ENCODE measurements at places on chromosomes 1 and 21.

GRCh38 chr1:92877792-92878191, 46.0 kb downstream of the RPL5 start:
- no peaks in the 10 kb centered on the region for H3K27me3 ChIP-seq
- peaks cover 28% of the 10 kb centered on the region for H3K4me1 ChIP-seq
- DNase-seq, result no peak
- peaks cover 21% of the 10 kb centered on the region for H3K36me3 ChIP-seq

DNA sequence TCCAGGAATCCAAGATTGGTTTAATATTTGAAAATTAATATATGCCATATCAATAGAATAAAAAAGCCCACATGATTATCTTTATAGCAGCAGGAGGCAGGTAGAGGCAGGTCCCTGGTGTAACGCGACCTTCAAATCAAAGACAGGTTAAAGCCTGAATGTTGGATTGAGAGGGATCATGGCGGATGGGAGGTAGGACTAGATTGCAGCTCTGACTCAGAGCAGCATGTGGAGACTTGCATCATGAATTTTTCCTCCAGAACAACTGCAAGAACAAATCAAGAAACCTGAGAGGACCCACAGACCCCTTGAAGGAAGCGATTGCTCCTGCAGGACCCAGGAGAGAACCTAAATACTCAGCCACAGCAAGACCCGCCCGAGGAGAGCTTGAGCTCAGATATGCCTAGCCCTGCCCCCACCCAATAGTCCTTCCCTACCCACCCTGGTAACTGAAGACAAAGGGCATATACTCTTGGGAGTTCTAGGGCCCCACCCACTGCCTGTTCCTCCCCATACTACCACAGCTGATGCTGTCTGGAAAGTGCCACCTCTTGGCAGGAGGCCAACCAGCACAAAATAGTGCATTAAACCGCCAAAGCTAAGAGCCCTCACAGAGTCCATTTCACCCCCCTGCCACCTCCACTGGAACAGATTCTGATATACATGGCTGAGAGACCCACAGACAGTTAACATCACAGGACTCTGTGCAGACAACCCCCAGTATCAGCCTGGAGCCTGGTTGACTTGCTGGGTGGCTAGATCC, 19.5 kb downstream of the S100B start:
- H3K27me3 ChIP-seq, result no peaks in the 10 kb centered on the region
- H3K4me1 ChIP-seq, result peaks cover 28% of the 10 kb centered on the region
- no peak overlapping the region for H3K4me3 ChIP-seq

GRCh38 chr1:3468236-3469103, 14.0 kb downstream of the ARHGEF16 start:
- H3K27me3 ChIP-seq, result no peaks in the 10 kb centered on the region
- no peak for DNase-seq
- H3K27ac ChIP-seq, result no peak overlapping the region
- H3K4me3 ChIP-seq, result no peak overlapping the region

DNA sequence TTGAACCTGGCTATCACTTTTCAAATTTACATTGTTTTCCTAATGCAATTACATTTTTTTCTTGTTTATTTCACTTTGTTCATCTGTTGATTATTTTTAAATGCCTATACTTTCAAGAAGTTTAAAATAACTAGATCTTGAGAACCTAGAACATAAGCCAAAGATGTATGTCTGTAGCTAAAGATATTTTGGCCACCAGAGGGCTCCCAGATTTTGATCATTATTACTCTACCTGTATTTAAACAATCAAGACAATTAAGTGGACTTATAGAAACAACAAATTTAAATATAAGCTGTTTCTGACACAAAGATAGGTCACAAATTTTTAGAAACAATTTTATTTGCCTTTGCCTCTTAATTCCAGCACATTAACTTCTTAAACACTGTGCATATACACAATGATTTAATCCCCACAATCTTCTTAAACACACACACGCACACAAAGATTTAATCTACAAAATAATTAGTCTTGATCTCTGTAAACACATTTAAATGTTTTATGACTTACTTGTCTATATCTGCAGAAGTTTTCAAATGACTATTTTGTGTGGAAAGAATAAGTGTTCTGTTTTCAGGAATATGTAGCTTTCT, 380.0 kb downstream of the DSCAM start:
- H3K27me3 ChIP-seq, result no peaks in the 10 kb centered on the region
- H3K4me3 ChIP-seq, result no peak overlapping the region
- no peak overlapping the region for H3K27ac ChIP-seq

- H3K4me1 ChIP-seq, result peaks cover 56% of the 10 kb centered on the region
- no peak for DNase-seq
Measured at GRCh38 chr21:33266789-33267135, 595 bp downstream of the IL10RB start.

DNA sequence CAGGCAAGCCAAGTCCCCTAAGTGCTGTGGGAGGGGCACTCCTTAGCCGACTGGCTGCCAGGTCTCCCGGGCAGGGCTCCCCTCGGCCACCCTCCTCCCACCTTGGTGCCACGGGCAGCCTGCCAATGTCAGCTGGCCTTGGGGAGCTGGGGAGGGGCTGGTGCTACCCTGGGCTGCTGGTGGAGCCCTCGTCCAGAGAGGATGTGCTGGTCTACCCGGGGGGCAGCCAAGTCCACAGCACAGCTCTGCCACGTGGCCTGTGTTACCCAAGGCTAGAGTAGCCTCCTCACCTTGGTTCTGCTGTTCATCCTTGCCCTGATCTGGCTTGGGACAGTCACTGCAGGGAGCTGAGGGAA, 42.9 kb downstream of the CRYAA start:
- peaks cover 22% of the 10 kb centered on the region for H3K27me3 ChIP-seq
- no peaks in the 10 kb centered on the region for H3K4me1 ChIP-seq
- no peaks in the 10 kb centered on the region for H3K36me3 ChIP-seq
- no peak overlapping the region for H3K4me3 ChIP-seq
- DNase-seq, result peak; percentile 16

GRCh38 chr1:178552856-178553255, 39.9 kb downstream of the TEX35 start:
- peaks cover 2% of the 10 kb centered on the region for H3K27me3 ChIP-seq
- no peaks in the 10 kb centered on the region for H3K36me3 ChIP-seq
- no peak overlapping the region for H3K4me3 ChIP-seq
- no peak overlapping the region for H3K27ac ChIP-seq
- no peaks in the 10 kb centered on the region for H3K4me1 ChIP-seq

DNA sequence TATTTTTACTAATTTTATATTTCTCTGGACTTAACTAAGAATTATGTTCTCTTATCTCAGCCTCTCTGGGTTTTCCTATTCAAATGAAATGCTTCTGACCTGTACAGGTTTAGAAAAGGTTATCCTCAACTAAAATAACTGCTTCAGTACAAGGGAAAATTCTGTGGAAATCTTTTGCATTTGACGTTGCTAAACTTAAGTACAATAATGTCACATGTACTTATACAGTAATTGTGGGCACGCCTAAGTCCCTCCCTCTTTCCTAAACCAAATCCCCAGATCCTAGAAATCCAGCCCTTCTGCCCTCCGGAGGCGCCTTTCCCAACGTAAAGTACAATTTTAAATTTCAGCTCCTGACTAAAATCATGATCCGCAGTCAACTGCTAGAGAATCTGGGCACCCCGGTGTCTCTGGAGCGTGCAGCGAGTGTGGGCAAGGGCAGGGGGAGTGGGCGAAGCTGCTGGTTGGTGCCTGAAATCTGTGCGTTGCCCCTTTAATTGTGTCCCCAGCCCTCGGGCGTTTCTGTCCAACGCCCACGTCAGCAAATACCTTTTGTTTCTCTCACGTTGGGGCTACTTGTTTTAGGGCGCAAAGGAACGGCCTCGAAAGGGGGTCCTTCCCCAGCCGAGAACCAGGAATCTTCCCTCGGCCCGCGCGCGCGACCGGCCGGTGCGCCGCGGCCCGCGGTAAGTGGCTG, at the start of gene ZBTB8A:
TSS of gene ZBTB8A (plus strand) at position 541 of the 697 bp plus-strand sequence. CDS start 53,505 bp downstream, outside the sequence.
- peaks cover 10% of the 10 kb centered on the region for H3K4me1 ChIP-seq
- peak within 1 kb of the TSS; percentile 14 for H3K27ac ChIP-seq
- peak within 1 kb of the TSS; percentile 77 for H3K4me3 ChIP-seq
- DNase-seq, result peak; percentile 45
- H3K27me3 ChIP-seq, result peaks cover 83% of the 10 kb centered on the region

- no peaks in the 10 kb centered on the region for H3K27me3 ChIP-seq
- no peak overlapping the region for H3K27ac ChIP-seq
- DNase-seq, result no peak
- H3K36me3 ChIP-seq, result no peaks in the 10 kb centered on the region
Measured at GRCh38 chr1:59543211-59543668, 246.3 kb downstream of the FGGY start.

- DNase-seq, result no peak
- H3K27ac ChIP-seq, result no peak overlapping the region
- peaks cover 89% of the 10 kb centered on the region for H3K36me3 ChIP-seq
- H3K27me3 ChIP-seq, result no peaks in the 10 kb centered on the region
- peaks cover 16% of the 10 kb centered on the region for H3K4me1 ChIP-seq
Measured at GRCh38 chr1:93365813-93366212, 20.1 kb downstream of the DR1 start.

DNA sequence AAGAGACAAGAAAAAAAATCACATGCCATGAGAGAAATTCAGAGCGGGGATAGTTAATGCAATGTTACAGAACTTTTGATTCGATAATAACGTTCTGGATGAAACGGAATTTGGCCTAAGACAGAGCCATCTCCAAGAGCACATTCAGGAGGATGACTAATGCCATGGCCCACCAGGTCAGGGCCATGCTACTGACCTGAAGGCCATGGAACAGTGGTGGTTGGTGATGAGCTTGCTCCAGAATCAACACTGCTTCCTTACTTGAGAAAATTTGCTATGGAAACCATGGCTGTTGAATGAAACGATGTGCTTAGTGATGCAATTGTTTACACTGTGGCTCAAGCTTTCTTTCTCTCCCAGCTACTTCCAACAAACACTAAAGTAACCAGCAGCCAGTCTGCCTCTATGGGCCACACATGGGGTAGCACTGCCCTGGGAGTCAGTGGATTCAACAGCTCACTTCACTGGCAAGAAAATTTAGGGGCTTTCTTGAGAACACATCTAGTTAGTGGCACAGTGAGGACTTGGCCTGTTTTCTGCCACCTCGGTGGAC, 299.1 kb downstream of the PCP4 start:
- no peaks in the 10 kb centered on the region for H3K4me1 ChIP-seq
- no peak for DNase-seq
- H3K27me3 ChIP-seq, result no peaks in the 10 kb centered on the region
- no peak overlapping the region for H3K4me3 ChIP-seq

DNA sequence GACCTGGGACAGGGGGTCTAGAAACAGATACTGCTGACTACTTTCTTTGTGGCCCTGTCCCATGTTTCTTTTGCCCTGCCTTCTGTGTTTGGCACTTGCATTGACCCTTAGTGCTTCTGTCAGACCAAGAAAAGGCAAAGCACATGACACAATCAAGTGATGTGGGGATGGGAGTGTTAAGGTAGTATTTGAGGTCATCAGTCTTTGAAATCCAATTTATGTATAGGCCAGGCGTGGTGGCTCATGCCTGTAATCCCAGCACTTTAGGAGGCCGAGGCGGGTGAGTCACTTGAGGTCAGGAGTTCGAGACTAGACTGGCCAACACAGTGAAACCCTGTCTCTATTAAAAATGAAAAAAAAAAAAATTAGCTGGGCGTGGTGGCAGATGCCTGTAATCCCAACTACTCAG, 26.0 kb downstream of the SERBP1 start:
- H3K27me3 ChIP-seq, result no peaks in the 10 kb centered on the region
- peak overlapping the region; percentile 77 for H3K27ac ChIP-seq
- H3K36me3 ChIP-seq, result peaks cover 77% of the 10 kb centered on the region

GRCh38 chr1:226425431-226426031, 17.6 kb upstream of the PARP1 start:
- H3K27ac ChIP-seq, result peak overlapping the region; percentile 76
- peak overlapping the region; percentile 77 for H3K4me3 ChIP-seq

- H3K36me3 ChIP-seq, result peaks cover 27% of the 10 kb centered on the region
- peak; percentile 67 for DNase-seq
- H3K27ac ChIP-seq, result peak overlapping the region; percentile 79
- H3K27me3 ChIP-seq, result no peaks in the 10 kb centered on the region
- peak overlapping the region; percentile 58 for H3K4me3 ChIP-seq
- H3K4me1 ChIP-seq, result peaks cover 26% of the 10 kb centered on the region
Measured at GRCh38 chr21:44337941-44338895, 972 bp downstream of the CFAP410 start.

- H3K27ac ChIP-seq, result no peak overlapping the region
- H3K27me3 ChIP-seq, result no peaks in the 10 kb centered on the region
- H3K4me3 ChIP-seq, result no peak overlapping the region
- no peak for DNase-seq
- H3K4me1 ChIP-seq, result peaks cover 2% of the 10 kb centered on the region
- peaks cover 11% of the 10 kb centered on the region for H3K36me3 ChIP-seq
Measured at GRCh38 chr1:232440325-232441035, 189.5 kb downstream of the SIPA1L2 start.

- no peak overlapping the region for H3K27ac ChIP-seq
- no peaks in the 10 kb centered on the region for H3K4me1 ChIP-seq
- no peaks in the 10 kb centered on the region for H3K27me3 ChIP-seq
- no peaks in the 10 kb centered on the region for H3K36me3 ChIP-seq
- no peak overlapping the region for H3K4me3 ChIP-seq
Measured at GRCh38 chr1:194014014-194014413, 827.6 kb upstream of the B3GALT2 start.

GRCh38 chr1:41200728-41201127, 41.4 kb downstream of the SCMH1 start:
- peaks cover 34% of the 10 kb centered on the region for H3K36me3 ChIP-seq
- no peak overlapping the region for H3K4me3 ChIP-seq
- H3K27me3 ChIP-seq, result no peaks in the 10 kb centered on the region
- H3K4me1 ChIP-seq, result peaks cover 1% of the 10 kb centered on the region

DNA sequence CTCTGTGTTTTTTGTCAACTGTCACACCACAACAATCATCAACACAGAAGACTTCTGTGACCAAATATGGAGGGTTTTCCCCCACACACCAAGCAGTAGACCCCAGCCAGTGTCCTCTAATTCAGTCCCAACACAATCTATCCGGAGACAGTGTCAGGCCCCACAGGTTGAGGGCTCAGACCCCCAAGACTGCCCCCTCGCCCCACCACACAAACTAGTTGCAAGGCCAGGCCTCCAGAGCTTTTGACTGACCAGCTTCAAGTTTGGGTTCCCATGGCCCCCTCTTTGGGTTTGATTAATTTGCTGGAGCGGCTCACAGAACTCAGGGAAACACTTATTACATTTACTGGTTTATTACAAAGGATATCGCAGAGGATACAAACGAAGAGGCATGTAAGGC, 37.2 kb downstream of the NEK2 start:
- H3K4me3 ChIP-seq, result no peak overlapping the region
- peak; percentile 2 for DNase-seq
- no peaks in the 10 kb centered on the region for H3K36me3 ChIP-seq
- H3K4me1 ChIP-seq, result peaks cover 2% of the 10 kb centered on the region

GRCh38 chr1:162373541-162374260, 3.0 kb downstream of the SPATA46 start:
- H3K4me3 ChIP-seq, result no peak overlapping the region
- no peak for DNase-seq
- no peaks in the 10 kb centered on the region for H3K36me3 ChIP-seq
- no peak overlapping the region for H3K27ac ChIP-seq
- H3K27me3 ChIP-seq, result no peaks in the 10 kb centered on the region

- H3K27ac ChIP-seq, result peak overlapping the region; percentile 38
- H3K4me1 ChIP-seq, result peaks cover 17% of the 10 kb centered on the region
- DNase-seq, result no peak
- H3K4me3 ChIP-seq, result no peak overlapping the region
- H3K27me3 ChIP-seq, result no peaks in the 10 kb centered on the region
Measured at GRCh38 chr1:233097959-233098580, 147.7 kb downstream of the NTPCR start.

GRCh38 chr1:212504171-212504803, 71.6 kb downstream of the NENF start:
- H3K27ac ChIP-seq, result no peak overlapping the region
- no peaks in the 10 kb centered on the region for H3K4me1 ChIP-seq
- no peak overlapping the region for H3K4me3 ChIP-seq
- no peaks in the 10 kb centered on the region for H3K27me3 ChIP-seq
- no peak for DNase-seq

- H3K27ac ChIP-seq, result peak within 1 kb of the TSS; percentile 67
- no peaks in the 10 kb centered on the region for H3K27me3 ChIP-seq
Measured at GRCh38 chr1:149936170-149936991, at the start of gene MTMR11. Gene MTMR11, minus strand, starts transcription at chr1:149936879. Its CDS starts 232 bp downstream, at chr1:149936647.

Measured in activated T-cell treated with anti-CD3 and anti-CD28 coated beads, Interleukin-2, amount 50 U/mL, for 24 hours (primary cell).